ENCODE measurements at places on chromosomes 13 and 19.

GRCh38 chr13:111971891-111972780 lies 94.8 kb upstream of the SOX1 start:
- DNase-seq: no peak

DNA sequence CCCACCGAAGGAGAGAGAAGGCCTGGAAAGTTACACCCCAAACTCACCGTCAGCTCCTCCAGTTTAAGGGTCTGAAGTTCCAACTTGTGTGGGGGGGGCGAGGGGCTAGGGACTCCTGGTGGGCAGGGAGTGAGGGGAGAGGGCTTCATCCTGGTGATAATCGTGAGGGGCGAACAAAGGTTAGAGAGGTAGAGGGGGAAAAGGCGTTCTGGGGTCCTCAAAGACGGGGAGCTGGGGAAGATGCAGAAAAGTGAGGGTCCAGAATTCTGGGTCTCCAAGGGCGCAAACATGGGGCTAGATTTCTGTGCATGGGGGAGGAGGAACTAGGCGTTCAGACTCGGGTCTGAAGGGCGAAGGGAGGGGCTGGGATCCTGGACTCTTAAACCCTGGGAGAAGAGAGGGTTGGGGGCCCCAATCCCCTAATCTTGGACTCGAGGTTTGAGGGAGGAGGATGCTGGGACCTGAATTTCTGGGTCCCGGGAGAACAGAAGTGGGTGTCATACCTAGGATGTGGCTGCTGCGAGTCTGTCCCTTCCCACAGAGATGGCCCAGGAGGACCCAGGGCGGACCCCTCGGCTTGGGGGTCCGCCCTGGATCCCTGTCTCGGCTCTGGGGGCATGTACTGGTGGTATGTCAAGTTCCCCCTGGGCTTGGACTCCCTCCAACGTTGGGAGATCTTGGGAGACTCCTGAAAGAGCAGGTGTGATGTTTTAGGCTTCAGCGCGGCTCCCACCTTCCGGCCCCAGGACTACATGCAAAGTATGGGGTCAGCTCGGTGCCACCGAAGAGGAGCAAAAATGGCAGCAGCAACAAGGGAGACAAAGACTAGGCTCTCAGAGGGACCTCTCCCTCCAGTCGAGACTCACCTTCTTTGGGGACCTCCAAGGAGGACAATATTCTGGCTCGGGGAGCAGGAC lies 4.5 kb downstream of the MAMSTR start:
- no peak for DNase-seq

- DNase-seq: no peak
Measured at GRCh38 chr13:59700281-59700680, 463.4 kb downstream of the DIAPH3 start.

DNA sequence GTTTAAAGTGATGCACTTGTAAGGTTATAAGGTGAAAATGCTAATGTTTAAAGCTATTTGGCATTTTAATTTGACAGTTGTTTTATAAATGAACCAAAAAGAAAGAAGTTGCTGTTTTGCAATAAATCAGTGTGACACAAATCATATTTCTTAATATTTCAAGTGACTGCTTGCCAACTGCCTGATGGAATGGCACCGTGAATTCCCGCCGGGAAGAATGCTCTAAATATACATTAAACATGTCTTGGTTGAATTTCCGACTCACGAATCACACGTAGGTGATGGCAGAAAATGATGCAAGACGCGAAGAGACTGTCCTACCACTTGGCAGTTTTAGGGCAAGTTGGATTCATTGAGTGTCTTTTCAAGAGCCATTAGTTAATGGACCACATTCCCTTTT lies 3.1 kb upstream of the GJB2 start:
- DNase-seq: no peak

GRCh38 chr13:106129273-106129672 lies 406.2 kb downstream of the EFNB2 start:
- DNase-seq: no peak

DNA sequence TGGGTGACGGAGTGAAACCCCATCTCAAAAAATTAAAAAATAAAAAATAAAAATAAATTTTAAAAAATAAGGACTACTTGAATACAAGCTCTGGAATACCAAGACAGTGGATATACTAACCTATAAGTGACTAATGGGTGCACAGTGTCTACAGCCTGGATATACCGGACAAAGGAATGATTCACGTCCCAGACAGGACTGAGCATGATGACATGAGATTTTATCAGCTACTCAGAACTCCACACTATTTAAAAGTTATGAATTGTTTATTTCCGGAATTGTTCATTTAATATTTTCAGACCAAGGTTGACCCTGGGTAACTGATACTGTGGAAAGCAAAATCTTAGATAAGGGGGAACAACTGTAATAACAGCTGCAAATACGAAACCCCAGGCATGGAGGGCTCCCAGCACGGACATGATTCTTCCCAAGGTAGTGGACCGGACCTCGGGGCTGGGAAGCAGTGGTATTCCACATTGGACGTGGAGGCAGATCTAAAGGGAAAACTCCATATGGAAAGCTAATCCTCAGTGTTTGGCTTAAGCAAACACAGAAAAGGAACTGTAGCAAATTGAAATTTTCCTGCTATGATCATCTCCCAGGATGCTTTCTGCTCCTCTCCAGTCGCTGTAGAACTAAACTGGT lies 102.6 kb upstream of the TSHZ3 start:
- no peak for DNase-seq

DNA sequence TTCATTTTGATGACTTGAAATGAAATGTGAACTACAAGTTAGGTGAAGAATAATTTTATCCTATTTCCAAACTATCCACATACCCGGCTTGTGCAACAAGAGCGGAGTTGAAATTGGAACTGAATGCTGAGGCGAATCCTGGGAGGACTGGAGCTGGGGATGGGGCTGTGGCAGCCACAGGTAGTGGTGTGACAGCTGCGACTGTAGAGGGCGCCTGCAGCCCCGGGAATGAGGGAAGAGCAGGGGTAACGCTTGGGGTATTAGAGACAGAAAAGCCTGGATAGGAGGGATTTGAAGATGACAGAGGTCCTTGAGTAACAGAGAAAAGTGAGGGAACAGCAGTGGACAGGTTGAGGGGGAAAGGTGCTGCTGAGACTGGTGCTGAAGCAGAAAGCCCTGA lies 22.0 kb upstream of the STOML3 start:
- no peak for DNase-seq

DNA sequence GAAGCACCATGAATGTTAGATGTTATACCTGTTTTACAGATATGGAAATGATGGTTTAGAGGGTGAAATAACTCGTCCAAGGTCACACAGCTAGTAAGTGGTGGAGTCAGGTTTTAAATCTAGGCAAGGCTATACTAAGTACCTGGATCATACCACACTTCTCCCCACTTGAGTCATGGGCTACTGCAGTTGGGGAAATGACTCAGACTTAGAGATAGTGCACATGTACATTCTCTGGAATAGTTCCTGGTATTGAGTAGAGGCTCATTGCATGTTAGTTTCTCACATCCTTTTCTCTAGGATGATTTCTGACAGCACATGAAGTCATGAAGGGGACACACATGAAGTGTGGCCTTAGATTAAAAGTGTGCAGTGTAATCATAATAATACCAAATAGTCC lies 76.2 kb upstream of the TNFSF11 start:
- DNase-seq: no peak

DNA sequence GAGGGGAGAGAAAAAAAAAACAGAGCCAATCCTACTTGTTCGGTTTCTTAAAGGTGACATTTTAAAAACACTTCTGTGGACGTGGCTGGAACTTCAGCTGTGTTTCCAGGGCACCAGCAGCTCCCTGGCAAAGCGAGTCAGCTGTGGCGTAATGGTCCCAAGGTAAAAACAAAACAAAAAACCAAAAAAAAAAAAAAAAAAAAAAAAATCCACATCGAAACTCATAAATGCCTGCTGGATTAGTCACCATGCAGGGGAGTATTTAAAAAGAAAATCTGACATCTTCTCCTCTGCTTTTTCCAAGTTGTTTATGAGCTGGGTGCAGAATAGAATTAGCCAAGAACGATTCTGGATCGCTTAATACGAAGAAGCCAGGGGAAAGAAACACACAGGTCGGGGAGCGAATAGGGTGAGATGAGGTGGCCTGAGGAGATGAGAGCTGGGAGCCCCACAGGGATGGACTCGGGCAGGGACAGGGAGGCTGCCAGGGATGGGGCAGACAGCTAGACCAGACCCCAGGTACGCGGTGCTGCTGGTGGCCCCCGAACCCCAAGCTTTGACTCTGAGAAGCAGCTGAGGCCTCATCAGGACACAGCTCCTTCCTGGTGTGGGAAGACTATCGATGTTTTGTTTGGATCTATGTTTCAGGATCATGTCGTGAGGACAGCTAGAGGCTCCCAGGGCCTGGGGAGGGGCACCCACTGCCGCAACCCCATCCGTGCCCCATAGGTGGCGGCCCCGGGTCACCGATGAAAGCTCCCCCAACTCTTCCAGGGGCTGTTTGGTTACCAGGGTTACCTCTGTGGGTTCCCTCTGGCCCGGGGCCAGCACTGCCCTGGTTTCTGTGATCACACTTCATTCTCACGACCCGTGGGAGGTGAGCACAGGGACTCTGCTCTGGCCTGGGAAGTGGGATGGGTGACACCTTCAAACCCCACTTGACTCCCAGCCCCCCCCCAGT lies 3.1 kb upstream of the CTXN1 start:
- DNase-seq: no peak

DNA sequence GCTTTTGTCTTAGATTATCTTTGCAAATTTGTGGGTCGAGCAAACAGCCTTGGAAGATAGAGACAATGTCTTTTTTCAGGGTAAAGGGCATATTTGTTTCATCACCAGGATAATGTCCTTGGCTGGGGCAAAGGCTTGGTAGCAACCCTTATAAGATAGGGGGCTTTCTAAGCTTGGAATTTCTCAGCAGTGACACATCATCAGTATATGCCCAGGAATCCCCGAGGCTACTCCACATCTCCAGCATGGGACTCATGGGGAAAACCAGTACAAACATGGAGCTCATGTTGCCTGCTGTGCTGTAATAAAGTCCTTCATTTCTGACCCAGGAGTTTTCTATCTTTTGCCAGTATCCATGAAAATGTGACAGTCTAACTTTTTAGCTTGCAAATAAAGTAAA lies 77.1 kb downstream of the DCLK1 start:
- DNase-seq: no peak

All from NK-92 treated with Interleukin-12 subunit alpha and Interleukin-12 subunit beta, amount 100 ng/mL, for 24 hours (cell line).